ENCODE measurements at places on chromosomes 16 and 17.

DNA sequence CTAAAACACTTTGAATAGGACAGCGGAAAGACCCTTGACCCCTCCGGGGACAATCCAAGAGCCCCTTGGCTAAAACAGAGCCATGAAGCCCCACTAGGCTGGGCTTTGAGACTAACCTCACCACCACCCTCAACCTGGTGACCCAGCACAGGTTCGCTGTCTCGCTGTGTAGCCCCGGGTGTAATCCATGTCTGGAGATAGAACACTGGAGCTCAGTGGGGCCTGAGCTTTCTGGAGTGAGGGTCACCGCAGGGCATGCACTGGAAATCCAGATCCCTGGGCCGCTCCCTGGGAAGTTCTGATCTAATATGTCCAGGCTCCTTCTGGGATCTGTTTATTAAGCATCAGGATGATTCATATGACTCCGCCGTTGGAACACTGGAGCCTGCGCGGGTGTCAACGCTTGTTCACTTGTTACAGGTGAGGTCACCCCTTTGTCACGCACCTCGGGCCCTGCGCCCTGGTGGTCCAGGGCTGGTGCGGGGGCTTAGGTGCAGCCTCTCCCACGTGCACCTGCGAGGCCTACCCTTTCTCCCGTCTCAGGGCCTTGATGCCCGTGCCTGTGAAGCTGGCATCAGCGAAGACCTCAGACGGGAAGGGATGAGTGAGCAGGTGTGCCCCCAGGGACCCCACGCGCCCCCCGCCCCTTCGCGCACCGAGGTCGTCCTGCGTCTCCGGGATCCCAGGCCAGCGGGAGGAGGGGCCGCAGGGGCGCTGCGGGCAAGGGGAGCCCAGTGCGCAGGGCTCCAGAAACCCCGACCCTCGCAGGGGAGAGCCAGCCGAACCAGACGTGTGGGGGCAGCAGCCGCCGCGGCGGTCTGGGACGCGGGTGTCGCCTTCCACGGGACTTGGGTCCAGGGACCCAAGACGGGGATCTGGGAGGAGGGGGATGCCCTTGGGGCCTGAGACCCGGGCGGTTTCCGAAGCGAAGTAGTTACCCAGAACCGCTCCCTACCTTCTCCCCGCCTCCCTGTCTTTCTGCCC is 224.1 kb upstream of the FOXF1 start:
- DNase-seq = no peak

DNA sequence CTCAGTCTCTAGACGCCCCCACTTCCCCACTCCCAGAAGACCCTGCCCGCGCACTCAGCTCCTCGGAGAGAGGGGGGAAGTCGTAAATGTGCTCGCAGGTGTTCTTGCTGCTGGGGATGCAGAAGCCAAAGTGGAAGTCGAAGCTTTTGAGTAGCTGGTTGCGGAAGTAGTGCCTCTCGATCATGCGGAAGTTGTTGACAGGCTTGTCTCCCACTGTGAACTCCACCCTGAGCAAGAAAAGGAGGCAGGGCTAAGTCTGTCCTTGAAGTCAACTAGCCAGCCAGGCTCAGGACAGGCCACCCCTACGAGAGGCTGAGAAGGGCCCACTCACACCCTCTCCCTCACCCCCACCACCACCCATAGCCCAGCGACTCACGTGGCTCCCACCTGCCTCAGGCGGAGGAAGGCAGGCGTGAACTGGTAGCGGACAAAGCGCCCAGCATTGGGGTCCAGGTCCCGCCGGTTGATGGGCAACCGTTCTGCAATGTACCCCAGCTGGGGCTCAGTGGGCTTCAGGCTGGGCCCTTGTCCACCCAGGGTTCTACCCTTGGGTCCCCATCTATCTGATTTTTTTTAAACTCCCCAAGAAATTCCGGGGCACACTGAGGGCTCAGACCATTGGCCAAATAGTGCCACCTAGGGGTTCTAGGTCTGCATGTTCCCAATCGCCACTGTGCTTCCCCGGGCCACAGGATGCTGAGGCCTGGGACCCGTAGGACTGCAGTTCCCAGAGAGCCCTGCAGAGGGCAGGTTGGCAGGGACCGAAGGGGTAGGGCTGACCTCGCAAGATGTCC is 4.6 kb downstream of the UNC119 start:
- peak; percentile 90 for DNase-seq

DNA sequence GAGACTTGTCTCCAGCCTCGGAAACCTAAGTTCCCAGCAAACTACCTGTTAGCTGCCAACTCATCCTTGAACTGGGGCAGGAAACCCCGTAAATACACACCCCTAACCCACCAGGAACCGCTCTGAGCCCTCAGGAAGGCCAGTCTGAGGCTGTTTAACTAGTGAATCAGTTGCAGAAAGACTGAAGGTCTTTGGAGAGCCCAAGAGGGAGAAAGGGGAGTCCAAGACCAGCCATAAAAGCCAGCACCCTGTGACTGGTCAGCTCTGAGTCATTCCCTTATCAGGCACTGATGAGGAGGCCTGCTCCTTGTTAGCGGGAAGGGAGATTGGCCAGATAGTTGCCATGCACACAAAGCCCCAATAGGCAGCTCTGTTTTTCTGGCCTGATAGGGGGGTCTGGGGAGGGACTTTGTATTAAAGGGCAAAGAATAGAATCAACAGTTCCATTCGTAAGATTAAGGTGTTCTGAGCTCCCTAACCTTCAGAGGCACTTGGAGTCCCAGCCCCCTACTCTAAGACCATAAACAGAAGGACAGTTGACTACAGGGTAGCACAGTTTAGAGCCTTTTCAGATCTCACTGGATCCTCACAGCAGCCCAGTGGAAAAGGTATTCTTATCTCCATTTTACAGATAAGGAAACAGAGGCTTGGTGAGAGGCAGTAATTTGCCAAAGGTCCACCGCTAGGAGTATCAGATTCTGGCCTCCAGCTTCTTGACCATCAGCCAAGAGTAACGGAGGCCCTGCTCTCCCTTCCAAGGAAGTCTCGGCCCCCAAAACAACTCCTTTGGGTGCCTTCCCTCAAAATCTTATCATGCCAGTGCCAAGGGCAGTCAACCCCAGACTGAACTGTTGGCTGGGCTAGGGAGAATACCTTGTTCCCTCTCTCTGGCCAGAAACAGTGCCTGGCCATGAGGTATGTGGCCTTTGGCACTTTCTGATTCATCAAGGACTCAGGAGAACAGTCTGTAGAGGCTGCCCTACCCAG is 2.2 kb upstream of the KRT19 start:
- DNase-seq = peak; percentile 76

- DNase-seq = no peak
Observed at GRCh38 chr17:77493901-77494663, 353.3 kb downstream of the SEC14L1 start.

DNA sequence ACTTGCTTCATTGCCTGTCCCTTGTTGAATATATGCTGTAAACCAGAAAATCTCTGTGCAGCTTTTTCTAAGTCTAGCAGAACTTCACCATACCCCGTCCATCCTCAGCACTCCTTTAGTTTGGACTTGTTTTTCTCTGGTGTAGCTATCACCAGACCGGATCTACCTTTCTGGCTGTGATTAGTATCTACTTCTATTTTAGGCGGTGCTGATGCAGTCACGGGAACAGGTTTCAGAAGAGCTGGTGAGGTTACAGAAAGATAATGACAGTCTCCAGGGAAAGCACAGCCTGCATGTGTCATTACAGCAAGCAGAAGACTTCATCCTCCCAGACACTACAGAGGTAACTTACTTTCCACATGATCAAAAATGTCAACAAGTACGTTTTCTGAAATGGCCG is 46.4 kb downstream of the NUP88 start:
- no peak for DNase-seq

DNA sequence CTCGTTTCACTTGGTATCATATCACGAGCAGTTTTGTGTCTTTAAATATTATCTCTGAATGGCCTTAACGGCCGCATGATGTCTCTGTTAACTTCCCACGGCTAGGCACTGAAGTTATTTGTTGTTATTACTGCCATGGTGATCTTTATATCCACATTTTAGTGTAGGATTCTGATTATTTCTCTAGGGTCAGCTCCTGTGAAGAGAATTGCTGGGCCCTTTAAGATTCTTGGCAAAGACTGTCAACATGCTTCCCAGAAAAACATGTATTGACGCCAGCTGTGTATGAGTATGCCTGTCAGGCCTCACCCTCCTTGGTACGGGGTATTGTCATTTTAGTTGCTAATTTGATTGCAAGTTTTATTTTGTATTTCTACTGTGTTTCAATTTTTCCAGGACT is 263.5 kb downstream of the SNX29 start:
- peak; percentile 88 for DNase-seq

GRCh38 chr16:87631067-87631466 is 28.8 kb downstream of the JPH3 start:
- DNase-seq = no peak

DNA sequence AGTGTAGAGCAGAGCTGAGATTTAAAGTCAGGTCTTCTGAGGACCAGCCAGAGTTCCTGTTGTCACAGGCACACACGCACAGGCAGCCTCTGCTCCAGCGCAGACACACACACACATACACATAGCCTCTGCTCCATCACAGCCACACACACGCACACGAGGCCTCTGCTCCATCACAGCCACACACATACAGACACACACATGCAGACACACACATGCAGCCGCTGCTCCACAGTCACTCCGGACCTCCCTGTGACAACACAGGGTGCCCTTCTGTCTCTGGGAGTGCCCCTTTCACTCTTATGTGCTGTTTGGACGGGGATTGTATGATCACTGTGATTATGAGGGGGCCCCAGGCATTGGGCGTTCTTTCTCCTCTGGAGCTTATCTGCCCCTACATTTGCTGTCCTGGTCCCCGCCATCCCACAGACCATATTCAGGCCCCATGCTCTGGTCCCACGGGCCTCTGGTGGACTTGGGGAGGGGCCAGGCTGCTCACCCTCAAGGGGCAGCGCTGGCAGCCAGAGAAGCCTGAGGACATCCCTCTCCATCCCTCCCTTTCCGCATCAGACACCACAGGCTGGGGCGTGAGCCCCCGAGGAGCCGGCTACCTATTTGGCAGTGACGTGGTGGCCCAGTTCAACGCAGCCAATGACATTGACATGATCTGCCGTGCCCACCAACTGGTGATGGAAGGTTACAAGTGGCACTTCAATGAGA is 7.5 kb downstream of the TBX6 start:
- DNase-seq = no peak

DNA sequence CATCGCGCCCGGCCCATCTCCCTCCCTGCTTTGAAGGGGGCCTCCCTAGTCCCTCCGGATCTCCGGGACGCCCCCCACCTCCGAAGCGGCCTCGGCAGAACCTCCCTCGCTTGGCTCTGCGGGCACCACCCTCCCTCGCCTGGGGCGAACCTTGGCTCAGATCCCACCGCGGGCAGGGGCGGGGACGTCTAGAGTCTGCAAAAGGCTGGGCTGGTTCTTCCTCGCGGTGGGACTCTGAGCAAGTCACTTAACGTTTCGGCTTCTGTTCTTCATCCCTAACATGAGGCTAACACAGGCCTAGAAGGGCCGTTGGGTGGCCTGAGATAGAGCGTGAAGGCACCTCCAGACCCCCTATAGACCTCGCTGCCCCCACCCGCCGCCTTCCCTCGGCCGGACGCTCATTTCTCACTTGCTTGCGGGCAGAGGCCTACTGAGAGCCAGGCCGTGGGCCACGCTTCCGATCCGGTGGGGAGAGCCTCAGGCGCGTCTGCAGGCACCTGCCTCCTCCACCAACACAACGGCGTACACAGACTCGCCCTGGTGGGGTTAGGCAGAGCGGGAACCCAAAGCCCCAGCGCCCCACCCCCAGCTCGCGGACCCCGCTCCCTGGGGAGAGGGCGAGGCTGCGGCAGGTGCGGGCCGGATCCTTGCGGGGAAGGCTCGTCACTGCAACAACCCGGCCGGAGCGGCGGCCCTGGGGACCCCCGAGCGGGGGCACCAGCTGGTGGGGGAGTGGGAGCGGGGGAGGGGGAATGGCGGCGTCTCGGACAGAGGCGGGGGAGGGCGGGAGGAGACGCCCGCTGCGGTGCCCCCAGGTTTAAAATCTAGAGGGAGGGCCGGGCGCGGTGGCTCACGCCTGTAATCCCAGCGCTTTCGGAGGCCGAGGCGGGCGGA is 5.4 kb downstream of the MYO1C start:
- peak; percentile 77 for DNase-seq

GRCh38 chr17:82917699-82918345 is 78.0 kb upstream of the ZNF750 start:
- peak; percentile 52 for DNase-seq

DNA sequence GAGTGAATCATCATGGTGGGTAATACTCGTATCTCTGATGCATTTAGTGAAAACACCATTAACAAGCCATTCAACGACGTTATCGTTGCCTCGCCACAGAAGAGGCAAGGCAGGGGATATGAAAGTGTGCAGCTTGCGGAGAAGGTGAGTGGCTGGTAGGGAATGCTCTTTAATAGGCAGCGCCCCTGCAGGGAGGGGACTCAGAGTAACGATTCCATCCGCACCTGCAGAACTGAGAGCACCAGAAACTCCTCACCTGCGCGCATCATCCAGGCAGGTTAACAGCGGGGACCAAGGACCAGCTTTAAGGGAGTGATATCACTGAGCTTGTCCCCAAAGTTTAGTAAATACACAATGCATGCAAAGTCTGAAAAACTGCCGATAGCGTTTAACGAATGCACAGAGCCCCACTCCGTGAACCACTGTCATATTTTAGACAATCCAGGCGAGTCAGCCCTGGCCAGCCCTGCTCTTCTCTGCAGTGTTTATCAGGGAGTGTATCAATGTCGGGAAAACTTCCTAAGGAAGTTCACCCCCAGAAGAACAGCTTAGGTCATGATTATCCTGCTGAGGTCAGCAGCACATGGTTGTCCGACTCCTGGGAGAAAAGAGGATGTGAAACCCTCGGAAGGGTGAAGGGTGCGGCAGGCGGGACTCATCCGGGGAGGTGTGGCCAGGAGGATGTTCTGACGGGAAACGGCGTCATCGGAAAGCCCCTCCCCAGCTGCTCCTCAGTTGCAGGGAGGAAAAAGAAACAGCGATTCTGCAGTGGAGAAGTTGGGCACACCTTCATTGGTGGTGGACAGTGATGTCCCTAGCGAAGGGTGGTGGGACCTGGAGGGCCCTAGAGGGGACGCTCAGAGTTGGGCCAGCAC is 68.5 kb upstream of the DNAH17 start:
- peak; percentile 55 for DNase-seq

GRCh38 chr16:79597277-79598062 is 3.1 kb downstream of the MAF start:
- no peak for DNase-seq

DNA sequence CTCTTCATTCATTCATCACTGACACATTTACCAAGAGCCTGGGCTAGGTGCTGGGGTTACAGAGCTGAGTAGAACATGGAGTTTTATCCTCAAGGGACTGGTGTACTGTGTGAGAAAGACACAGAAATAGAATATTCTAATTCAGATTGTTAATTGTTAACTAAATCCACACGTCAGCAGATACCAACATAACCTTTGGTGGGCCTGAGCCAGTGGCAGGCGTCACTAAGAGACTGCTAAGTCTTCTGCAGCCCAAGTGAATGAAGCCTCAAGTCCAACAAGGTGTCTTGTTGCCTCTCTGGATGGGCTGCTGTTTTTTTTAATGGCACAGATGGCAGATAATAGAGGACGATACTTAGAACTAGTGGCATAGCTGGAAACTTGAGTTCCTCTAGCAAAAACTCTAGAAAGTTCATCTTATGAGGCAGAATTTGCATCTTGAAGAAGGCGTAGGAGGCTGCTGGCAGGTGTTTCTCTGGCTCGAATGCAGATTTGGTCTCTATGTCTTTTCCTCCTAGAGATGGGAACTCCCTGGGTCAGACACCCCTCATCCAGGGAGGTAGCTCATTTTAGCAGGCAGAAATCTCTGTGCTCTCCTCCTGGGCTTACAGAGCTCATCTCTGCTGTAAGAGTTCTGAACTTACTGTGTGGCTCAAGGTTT is 179.5 kb downstream of the NTN1 start:
- DNase-seq = no peak
